ENCODE measurements at places on chromosomes 16 and 17.

DNA sequence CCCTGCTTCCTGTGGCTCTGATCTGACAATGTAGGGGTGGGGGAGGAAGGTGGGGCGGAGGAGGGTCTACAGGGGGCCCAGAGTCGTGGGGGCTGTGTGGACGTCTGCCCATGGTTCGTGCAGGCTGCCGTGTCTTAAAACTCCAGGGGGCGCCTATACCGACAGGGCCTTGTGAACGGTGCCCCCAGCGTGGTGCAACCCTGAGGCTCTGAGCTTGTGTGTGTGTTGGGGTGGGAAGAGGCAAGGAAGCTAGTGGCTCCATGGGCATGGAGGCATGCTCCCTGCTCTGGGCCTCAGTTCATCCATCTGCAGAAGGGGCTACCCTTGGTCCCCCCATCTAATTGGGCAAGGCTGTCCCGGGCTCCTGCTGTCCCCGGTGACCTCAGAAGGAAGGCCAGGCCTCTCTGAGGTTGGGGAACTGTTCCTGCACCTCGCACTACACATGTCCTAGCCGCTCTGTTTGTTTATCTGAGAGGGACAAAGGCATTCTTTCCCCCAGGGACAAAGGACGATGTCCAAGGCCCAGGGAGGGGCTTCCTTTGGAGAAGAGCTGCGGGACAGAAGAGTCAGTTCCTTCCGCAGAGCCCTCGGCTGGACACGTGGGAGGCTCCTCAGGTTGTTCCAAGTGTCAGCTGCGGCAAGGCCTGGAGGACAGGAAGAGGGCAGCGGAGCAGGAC is 13.5 kb downstream of the CA4 start:
- DNase-seq: no peak

DNA sequence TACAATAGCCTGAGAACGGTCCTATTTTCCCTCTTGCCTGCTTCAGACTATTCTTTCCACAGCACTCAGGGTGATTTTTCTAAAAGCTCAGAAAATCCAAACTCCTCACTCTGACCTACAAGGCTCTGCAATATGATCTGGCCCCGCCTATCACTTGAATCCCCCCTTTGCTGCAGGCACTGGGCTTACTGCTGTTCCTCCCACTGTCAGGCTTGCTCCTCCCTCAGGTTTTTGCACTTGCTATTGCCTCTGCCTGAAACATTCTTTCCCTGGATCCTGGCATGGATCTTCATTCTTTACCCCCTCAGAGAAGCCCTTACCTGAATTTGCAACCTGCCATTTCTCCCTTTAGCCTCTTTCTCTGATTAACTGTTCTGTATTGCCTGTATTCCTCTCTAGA is 52.3 kb downstream of the RPGRIP1L start:
- no peak for DNase-seq

- no peak for DNase-seq
Observed at GRCh38 chr16:2250652-2251295, 613 bp downstream of the ECI1 start.

DNA sequence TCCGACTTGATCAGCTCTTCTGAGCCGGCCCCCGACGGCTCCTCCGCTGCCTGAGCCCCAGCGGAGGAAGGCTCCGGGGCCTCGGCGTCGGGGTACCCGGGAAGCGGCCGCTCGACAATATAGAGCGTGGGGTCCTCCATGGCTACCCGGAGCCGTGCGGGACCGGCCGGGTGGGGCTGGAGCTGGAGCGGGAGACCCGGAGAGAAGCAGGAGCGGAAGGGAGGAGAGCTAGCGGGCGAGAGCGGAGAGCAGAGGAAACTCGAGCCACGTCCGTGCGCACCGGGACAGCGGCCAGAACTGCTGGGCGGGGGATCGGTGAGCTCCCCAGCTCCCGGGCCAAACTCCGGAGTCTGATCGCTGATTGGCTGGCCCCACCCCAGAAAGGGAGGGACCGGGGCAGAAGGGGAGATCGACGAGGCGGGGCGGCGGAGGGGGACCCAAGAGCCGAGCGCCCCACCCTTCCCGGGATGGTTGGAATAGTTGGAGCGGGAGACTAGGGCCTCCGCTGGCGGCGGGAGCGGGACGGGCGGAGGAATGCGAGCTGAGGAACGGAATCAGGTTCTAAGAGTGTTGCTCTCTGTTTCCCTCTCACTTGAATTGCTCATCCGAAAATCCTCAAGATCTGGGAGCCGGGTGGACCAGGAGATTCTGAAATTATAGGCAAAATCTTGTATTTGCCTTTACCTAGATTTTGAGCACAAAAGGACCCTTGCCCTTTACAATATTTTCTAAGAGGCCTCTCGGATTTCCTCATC is at the start of gene CAVIN1:
Gene CAVIN1, minus strand, starts transcription at position 299 of the 755 bp plus-strand sequence. Its CDS starts 159 bp downstream, at position 140.
- peak; percentile 99 for DNase-seq

GRCh38 chr16:81620796-81621195 is 158.3 kb upstream of the PLCG2 start:
- DNase-seq: no peak

DNA sequence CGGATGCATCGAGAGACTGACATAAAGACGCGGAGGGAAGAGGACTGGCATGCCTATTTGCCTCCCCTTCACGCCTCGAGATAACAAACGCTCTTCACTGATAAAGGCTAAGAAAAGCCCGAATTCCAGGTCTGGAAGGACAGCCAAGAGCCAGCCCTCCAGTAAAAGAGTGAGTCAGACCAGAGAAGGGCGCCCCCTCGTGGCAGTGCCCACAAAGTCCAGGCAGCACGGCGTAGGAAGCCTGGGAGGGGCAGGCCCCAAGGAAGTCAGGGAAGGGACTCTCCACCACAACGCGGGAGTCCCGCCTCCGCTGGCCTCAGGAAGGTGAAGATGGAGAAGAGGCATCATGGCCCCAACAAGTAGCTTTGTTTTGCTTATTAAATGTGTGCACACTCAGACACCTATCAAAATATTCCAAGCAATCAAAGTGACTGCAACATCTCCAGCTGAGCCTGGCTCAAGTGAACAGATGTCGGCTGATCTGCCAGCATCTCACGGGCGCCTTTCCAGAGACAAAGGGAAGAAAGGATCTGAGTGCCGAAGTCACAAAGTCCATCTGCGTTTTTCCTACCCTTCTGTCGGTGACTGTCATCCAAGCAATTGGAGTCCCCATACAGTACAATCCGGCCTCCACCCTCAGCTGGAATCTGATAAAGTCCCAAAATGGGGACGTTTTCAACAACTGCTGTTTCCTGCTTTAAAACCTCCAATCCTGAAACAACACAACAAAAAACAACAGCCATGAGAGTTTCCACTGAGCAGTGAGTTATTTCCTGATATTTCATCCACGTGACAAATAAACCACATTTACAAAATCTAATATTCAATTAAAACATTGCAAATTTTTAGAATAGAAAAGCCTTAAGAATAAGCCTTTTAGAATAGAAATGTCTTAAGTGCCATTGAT is 20.4 kb upstream of the SLC38A8 start:
- peak; percentile 57 for DNase-seq

DNA sequence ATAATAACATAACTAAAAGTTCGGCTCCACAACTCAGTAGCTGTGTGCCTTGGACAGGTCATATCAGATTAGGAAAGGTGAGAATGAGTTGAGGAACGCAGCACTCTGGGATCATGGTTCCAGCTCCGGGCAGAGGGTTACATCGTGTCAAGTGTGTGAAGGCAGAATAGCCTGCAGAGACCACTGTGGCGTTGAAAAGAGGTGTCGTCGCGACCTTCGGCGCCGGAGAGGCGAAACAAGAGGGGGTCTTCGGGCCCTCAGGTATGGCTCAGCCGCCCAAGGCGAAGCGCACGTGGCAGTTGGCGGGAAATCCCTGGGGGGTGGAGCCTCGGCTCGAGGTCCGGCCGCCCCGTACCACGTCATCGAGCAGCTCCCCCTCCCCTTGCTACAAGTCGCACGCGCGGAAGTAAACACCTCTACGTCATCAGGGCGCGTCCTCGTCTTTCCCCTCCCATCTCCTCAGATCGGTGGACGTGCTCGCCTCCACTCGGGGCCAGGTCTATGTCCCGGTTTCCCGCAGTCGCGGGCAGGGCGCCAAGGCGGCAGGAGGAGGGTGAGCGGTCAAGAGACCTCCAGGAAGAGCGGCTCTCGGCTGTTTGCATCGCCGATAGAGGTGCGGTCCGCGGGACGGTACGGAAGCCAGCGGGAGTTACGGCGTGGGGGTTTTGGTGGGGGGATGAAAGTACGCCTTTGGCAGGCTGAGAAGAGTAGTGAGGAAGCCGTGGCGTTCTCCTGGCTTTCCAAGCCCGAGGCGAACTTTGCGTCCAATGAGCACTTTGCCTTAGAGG is at the start of gene DHX40:
Gene DHX40, plus strand, starts transcription at position 440 of the 788 bp plus-strand sequence. Its CDS starts 62 bp downstream, at position 502.
- DNase-seq: peak; percentile 93

- DNase-seq: no peak
Observed at GRCh38 chr16:11892761-11893160, 23.0 kb downstream of the GSPT1 start.

DNA sequence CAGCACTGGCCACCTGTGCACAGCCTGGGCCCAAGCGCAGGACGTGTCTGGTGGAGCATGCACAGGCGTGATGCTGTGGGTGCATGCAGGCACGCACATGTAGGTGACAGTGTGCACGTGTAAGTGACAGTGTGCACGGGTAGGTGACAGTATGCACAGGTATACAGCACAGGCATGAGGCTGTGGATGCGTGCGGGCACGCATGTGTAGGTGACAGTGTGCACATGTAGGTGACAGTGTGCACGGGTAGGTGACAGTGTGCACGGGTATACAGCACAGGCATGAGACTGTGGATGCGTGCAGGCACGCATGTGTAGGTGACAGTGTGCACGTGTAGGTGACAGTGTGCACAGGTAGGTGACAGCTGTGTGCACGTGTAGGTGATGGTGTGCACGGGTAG is 7.9 kb downstream of the RPUSD1 start:
- DNase-seq: no peak

GRCh38 chr16:23950898-23951297 is 115.1 kb downstream of the PRKCB start:
- no peak for DNase-seq

GRCh38 chr16:30748634-30749445 is 615 bp downstream of the PHKG2 start:
- no peak for DNase-seq

Data from tibial nerve (tissue), 4 donors.